ENCODE measurements at places on chromosomes 13 and 19.

DNA sequence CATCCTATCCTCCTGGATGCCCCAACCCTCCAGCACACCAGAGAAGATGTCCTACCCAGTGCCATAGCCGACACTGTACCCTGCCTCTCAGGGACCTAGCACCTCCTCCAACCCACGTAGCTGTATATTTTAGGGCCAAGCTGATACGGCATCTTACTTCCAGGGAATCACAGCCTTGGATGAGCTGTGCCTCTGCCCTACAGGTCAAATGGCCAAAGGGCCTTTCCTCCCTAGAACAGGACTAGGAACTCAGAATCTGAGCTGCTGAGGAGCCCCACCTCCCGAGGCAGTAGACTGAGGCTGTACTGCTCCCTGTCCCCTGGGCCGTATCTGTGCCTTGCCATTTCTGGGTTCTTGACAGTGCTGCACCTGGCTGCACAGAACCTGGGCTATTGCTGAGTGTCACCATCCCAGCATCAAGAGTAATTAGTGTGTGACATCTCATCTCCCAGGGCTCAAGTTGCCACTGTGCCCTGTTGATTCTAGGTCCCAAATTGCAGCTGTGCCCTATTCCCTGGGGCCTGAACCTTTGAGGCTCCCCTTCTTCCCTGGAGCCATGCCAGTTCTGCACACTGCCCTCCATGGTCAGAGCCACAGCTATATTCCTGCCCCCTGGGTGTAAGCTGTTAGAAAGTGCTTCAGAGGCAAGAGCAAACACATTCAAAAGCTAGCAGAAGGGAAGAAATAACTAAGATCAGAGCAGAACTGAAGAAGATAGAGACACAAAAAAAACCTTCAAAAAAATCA lies 41.0 kb downstream of the VWA8 start:
- no peak for DNase-seq

GRCh38 chr19:33443638-33444561 lies 70.4 kb downstream of the CEBPG start:
- DNase-seq: no peak

- DNase-seq: peak; percentile 91
These were observed at the start of gene NOSIP for GRCh38 chr19:49580264-49581006. TSS of gene NOSIP (minus strand) at chr19:49580556. CDS start at chr19:49560691, 19,865 bp downstream.

DNA sequence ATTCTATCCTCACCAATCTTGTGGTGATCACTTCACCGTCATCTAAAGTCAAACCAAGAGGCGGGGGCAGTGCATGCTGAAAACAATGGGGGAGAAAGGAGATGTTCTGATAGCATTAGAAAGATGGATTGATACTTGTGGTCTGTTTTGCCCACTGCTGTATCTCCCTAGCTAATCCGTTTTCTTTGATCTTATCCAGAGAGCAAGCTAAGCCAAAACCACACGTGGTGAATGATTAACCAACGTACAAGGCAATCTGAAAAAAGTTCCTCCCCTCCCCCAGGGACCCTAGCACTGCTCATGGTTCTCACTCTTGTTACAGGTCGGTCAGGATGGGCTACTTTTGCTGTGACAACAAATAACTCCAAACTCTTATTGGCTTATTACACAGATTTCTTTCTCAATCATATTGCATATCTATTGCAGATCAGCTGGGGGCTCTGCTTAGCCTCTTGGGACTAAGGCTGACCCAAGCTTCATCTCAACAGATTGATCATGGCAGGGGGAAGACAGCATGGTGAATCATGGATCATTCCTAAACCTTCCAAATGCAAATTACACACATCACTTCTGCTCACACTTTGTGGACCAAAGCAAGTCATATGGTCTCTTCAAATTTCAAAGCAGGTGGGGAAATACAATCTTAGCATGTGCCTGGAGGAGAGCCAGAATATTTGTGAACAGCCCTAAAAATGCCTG lies 11.9 kb upstream of the C13orf42 start:
- no peak for DNase-seq

DNA sequence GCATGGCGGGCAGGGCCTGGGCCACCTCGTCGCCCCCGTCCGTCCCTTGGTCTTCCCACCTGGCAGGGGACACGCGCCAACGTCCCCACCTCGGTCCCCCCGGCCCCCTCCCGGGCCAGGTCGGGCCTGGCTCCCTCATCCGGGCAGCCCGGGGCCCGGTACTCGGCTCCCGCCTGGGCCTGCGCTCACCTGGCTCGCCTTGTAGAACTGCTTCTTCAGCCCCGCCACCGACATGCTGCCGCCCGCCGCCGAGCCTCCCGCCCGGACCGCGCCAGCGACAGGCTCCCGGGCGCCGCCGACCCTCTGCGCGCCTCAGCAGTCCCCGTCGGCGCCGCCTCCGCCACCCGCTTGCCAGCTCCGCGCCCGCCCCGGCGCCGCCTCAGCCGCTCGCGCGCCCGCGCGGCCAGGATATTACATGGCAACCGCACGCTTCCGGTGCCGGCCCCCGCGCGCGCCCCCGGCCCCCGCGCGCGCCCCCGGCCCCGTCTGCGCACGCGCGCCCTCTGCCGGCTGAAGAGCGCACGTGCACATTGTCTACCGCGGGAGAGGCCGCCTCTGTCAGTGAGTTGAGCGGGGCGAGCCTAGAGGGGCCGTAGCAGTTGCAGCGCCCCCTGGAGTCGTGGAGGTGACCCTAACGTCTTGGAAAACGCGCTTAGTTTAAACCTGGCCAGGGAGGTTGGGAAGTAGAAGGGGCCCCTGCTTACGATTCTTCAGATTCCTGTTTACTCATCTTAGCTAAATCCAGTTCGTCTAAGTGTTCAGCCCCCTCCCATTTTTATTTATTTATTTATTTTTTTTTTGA lies at the start of gene SH3GL1:
TSS of gene SH3GL1 (minus strand) at position 413 of the 802 bp plus-strand sequence. CDS start at position 234, 179 bp downstream.
- peak; percentile 74 for DNase-seq

DNA sequence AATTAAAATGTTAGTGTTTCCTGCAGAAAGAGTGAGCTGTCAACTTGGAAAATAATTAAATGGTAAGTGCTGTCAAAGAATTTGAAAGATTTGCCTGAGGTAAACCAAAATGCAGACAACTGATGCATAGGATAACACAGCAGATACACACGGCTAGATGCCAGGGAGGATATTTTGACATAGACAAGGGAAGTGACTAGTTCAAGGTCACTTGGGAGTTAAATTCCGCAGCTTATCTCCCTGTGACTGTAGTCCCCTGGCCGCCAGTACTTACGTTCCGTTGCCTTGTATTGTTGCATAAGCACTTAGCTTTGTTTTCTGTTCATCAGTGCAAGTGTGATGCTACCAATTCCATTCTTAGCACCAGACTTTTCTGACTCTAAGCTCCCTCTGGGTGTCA lies 247.3 kb upstream of the MAB21L1 start:
- no peak for DNase-seq

- DNase-seq: no peak
These were observed 34.3 kb upstream of the TSHZ3 start for GRCh38 chr19:31383553-31383952.

- DNase-seq: no peak
These were observed 87.6 kb upstream of the STK24 start for GRCh38 chr13:98664510-98664909.

DNA sequence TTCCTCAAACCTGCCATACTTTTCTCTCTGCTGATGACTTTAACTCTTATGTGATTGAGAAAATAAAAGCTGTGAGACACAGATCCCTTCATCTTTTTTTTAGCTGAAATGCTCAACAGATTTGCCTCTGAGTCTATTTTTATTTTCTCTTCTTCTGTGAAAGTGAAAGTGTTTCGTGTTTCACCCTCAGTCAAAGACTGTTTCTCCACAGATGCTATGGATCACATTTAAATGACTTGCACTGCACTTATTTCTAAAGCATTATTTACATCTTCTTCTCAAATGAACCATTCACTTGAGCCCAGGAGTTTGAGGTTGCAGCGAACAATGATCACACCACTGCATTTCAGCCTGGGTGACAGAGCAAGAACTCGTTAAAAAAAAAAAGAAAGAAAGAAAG lies 890.1 kb upstream of the PCDH20 start:
- DNase-seq: no peak

- DNase-seq: no peak
These were observed 61.6 kb downstream of the CEBPG start for GRCh38 chr19:33434886-33435705.

DNA sequence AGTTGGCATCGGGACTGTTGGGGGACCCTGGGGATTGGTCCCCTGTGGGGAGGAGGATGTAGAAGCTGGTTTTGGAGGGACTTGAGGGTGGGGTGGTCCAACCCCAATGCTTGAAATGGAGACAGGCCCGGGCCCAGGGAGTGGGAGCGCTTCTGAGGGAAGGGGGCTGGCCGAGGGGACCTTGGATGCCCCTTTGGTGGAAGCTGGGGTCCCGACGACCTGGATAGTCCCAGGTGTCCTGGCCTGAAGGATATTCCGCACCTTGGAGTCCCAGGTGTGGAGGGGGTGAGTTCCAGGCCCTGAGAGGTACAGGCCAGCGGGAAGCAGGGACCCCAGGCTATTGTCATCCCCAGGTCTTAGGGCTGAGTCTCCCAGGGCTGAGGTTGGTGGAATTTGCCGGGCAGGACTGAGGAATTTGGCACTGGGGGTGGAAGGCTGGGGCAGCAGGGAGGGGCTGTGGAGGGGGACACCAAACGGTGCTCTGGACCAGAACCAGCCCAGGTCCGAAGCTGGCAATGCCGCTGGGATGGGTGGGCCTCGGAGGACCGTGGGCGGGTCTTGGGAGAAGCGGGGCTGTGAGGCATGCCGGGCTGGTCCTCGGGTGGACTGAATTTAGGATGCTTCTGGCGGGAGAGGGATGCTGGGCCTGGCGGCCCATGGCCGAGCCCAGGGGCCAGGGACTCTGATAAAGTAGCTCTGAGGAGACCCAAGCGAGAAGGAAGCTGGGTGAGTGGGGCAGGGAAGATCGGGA lies 1.8 kb downstream of the HDGFL2 start:
- no peak for DNase-seq

- DNase-seq: no peak
These were observed 54.5 kb downstream of the NUFIP1 start for GRCh38 chr13:44934724-44935123.

DNA sequence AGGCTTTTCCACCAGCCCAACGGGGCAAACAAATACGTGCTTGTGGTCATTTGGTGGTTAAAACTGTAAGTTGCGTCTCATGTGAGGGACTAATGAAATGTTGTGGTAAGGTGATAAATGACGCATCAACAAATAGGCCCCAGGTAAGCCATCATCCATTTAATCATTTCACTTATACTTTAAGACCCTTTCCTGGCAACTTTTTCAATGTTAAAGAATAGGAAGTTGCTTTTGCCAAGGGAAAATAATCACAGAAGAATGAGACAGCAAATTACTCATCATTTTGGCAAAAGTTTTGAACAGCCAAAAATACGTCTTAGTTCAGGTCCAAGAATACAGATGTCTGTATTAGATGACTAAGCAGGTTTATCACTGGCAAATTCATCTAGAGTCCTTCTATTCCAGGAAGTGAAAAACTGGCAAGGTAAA lies 660.4 kb downstream of the SLITRK1 start:
- no peak for DNase-seq

DNA sequence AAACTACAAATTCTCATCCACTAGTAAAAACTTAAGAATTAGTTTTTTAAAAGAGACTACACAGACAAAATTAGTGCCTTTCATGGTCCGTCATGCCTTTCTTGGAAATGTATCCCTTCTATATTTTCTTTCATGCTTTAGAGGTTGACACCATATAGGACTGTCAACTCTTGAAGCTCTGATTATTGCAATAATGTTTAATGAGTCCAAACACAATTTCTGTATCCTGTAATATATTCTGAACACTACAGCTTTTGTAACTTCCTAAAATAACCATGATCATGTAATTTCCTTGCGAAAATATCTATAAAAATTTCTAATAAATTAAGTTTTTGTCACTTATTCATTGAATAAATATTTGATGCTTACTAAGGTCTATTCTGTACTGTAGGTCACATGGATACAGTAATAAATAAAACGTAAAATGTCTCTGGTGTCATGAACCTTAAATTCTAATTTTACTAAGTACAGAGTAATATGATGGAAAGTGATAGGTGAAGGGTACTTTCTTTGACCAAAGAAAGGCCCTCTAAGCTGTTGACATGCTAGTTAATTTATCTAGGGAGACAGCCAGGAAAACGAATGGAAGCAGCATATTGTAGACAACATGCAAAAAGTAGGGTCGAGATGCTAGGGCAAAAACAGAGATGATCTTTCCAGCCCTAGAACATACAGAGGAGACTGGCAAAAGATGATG lies 687.3 kb upstream of the PCDH9 start:
- DNase-seq: no peak
